ENCODE measurements at places on chromosomes 1 and 21. TPM values are rescaled to one million over a fixed set of nuclear protein-coding genes. Genes with fewer than 3 reads are reported as not detected.

Gene RNF186
- not detected for total RNA-seq

Gene GPR37L1
- total RNA-seq = not detected

DNA sequence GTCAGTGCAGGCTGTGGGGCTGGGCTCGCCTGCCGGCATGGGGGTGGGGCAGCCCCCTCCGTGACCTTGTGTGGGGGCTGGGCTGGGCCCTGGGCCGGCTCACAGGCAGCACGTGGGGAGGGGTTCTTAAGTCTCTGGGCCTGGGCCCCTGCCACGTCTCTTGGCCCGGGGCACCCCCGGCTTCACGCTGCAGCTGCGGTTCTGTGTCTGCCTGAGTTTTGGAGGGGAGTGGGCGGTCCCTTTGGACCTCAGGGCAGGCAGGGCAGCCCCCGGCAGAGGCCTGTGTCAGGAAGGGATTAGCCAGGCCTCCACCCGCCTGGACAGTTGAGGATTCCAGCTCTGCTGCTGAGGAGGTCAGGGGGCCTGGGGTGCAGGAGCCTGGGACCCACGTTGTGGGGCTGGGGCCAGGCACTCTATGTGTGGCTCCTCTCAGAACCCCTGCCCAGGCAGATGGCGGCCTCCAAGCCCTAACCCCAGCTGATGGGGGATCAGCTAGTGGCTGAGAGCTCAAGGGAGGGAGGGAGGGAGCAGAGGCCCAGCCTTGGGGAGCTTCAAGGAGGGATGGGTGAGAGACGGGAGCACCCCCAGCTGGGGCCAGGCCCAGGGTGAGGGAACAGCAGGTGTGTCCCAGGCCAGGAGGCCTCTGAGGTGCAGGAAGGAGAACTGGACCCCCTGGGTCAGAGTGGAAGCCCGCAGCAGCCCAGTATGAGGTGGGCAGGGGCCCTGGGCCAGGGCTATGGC is 1.8 kb upstream of the PLCH2 start:
- peaks cover 18% of the 10 kb centered on the region for H3K27me3 ChIP-seq
- no peak for DNase-seq
- no peaks in the 10 kb centered on the region for H3K36me3 ChIP-seq
- peaks cover 11% of the 10 kb centered on the region for H3K4me1 ChIP-seq
- no peak overlapping the region for H3K27ac ChIP-seq

GRCh38 chr1:117795190-117795589 is 134.2 kb downstream of the GDAP2 start:
- H3K4me3 ChIP-seq = no peak overlapping the region
- no peaks in the 10 kb centered on the region for H3K27me3 ChIP-seq
- DNase-seq = peak; percentile 83
- peak overlapping the region; percentile 41 for H3K27ac ChIP-seq
- no peaks in the 10 kb centered on the region for H3K36me3 ChIP-seq

DNA sequence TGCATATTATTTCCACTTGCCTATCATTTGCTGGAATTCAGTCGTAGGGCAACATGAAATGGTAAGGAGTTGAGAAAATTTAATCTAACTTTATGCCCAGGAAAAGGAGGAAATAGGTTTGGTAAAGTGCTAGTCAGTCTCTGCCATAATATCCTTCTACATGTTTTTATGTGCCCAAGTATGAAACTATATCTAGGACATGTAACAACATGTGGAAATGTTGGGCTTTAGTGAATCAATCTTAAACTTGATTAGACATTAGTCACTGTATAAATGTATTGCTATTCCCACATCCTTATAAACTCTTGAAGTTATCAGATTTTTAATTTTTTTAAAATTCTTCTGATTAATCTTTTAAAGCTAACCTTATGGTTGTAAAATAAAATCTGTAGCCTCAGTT is 204.7 kb upstream of the ZRANB2 start:
- no peak overlapping the region for H3K27ac ChIP-seq
- no peaks in the 10 kb centered on the region for H3K27me3 ChIP-seq
- H3K4me3 ChIP-seq = no peak overlapping the region
- no peak for DNase-seq
